ENCODE measurements at places on chromosomes 1 and 21.

GRCh38 chr1:40646315-40646714 is 19.2 kb downstream of the RIMS3 start:
- no peak for DNase-seq

- peak; percentile 83 for DNase-seq
Observed at GRCh38 chr1:38009088-38009840, 3.3 kb upstream of the UTP11 start.

DNA sequence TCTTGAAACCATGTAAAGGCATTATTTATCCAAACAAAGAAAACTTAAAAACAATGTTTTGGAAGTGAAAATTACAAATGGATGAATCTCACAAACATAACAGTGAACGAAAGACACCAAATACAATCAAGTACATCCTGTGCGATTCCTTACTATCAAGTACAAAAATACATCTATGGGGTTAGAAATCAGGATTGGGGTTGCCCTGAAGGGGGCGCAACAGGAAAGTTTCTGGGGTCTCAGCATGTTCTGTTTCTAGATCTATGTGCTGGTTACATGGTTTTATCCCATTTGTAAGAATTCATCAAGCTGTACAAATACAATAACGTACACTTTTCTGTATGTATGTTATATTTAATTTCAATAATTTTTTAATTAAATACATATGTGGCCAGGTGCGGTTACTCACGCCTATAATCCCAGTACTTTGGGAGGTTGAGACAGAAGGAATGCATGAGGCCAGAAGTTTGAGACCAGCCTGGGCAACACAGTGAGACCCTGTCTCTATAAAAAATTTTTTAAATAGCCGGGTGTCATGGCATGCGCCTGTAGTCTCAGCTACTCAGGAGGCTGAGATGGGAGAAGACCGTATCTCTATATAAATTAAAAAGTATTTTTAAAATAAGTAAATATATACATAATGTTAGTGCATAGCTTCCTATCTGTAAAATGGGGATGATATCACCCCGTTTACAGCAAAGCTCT is 121.5 kb upstream of the SOD1 start:
- DNase-seq: no peak

GRCh38 chr1:50426702-50427085 is 3.5 kb upstream of the DMRTA2 start:
- no peak for DNase-seq
